ENCODE measurements at places on chromosomes 12 and 14.
A peak's percentile ranks its signal among the peaks of the same experiment; 100 is the strongest.

- no peak for DNase-seq
Observed at GRCh38 chr12:20494851-20495250, 126.5 kb downstream of the PDE3A start.

- no peak for DNase-seq
Observed at GRCh38 chr14:84454114-84454513, 1075.8 kb upstream of the FLRT2 start.

GRCh38 chr14:74563586-74564159, 48.4 kb downstream of the LTBP2 start:
- DNase-seq = no peak

DNA sequence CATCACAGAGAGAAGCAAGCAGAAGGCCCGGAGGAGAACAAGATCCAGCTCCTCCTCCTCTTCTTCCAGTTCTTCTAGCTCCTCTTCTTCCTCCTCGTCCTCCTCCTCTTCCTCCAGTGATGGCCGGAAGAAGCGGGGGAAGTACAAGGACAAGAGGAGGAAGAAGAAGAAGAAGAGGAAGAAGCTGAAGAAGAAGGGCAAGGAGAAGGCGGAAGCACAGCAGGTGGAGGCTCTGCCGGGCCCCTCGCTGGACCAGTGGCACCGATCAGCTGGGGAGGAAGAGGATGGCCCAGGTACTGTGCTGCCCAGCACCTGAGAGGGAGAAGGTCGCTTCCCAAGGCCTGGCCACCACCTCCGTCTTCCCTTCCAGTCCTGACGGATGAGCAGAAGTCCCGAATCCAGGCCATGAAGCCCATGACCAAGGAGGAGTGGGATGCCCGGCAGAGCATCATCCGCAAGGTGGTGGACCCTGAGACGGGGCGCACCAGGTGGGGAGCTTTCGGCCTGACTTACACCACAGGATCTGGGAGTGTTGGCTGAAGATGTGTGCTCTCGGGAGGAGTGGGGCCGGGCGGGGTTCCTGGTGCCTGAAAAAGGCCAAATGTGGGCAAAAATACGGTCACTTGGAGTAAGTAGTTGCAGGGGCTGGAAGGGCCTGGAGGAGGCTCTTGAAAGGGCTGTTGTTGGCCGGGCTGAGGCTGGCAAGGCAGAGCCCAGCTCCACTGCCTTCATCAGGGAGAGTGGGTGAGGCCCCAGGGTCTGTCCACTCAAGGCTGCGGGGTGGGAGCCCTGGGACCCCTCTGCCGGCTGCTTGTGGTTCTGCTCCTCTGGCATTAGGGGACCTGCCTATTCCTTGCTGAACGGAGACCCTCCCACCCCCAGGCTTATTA, 1.4 kb downstream of the ARL6IP4 start:
- DNase-seq = peak; percentile 24
